Large intestine (tissue), 12 donors: ENCODE measurements at places on chromosomes 2 and 18. TPM values are rescaled to one million over a fixed set of nuclear protein-coding genes. Genes with fewer than 3 reads are reported as not detected.

The CXCR4 gene
- polyA plus RNA-seq: 17.8 TPM

The QPCT gene
- polyA plus RNA-seq: 9.1 TPM

The NDUFS1 gene
- polyA plus RNA-seq: 63.7 TPM

The L3MBTL4 gene
- polyA plus RNA-seq: 4.0 TPM

The RAB6C gene
- 0.21 TPM for polyA plus RNA-seq

The ZSWIM2 gene
- not detected for polyA plus RNA-seq

The SIX2 gene
- polyA plus RNA-seq: 0.03 TPM

The PEX13 gene
- polyA plus RNA-seq: 28.4 TPM

The PCGF1 gene
- 25.5 TPM for polyA plus RNA-seq

The DNAH6 gene
- polyA plus RNA-seq: 1.6 TPM

The VWC2L gene
- polyA plus RNA-seq: 0.03 TPM

The MC4R gene
- 0.27 TPM for polyA plus RNA-seq

The GPR35 gene
- 118 TPM for polyA plus RNA-seq

The MEMO1 gene
- 38.3 TPM for polyA plus RNA-seq

The LBX2 gene
- 47.8 TPM for polyA plus RNA-seq

The SCYGR4 gene
- 0.03 TPM for polyA plus RNA-seq

The DUSP11 gene
- 29.1 TPM for polyA plus RNA-seq

The ZDBF2 gene
- polyA plus RNA-seq: 4.6 TPM

The VPS54 gene
- 29.5 TPM for polyA plus RNA-seq

The CABYR gene
- polyA plus RNA-seq: 3.3 TPM

The FAM228A gene
- 0.12 TPM for polyA plus RNA-seq

The KCNG3 gene
- 0.21 TPM for polyA plus RNA-seq

The IL1RL2 gene
- polyA plus RNA-seq: 0.34 TPM

The DPP4 gene
- polyA plus RNA-seq: 145 TPM

The IL1F10 gene
- polyA plus RNA-seq: not detected

The UGT1A4 gene
- 0.04 TPM for polyA plus RNA-seq

The CFAP53 gene
- polyA plus RNA-seq: 0.91 TPM

The RFTN2 gene
- polyA plus RNA-seq: 4.5 TPM

The NEUROD1 gene
- polyA plus RNA-seq: 29.9 TPM

The FAM237A gene
- not detected for polyA plus RNA-seq

The EGR4 gene
- 0.04 TPM for polyA plus RNA-seq

The RESP18 gene
- 0.46 TPM for polyA plus RNA-seq

The ANXA4 gene
- 540 TPM for polyA plus RNA-seq

The ALK gene
- polyA plus RNA-seq: 1.5 TPM

The PLGLB2 gene
- polyA plus RNA-seq: 2.4 TPM

The TRAPPC8 gene
- 38.5 TPM for polyA plus RNA-seq

The ESPNL gene
- polyA plus RNA-seq: 1.5 TPM

The HJURP gene
- 10.6 TPM for polyA plus RNA-seq

The ZNF638 gene
- polyA plus RNA-seq: 137 TPM

The LRRFIP1 gene
- 65.4 TPM for polyA plus RNA-seq

The MC2R gene
- polyA plus RNA-seq: 0.06 TPM

The COL3A1 gene
- polyA plus RNA-seq: 1,077 TPM
